Amygdala (tissue), 56 donors: ENCODE measurements at places on chromosomes 5 and 9.

DNA sequence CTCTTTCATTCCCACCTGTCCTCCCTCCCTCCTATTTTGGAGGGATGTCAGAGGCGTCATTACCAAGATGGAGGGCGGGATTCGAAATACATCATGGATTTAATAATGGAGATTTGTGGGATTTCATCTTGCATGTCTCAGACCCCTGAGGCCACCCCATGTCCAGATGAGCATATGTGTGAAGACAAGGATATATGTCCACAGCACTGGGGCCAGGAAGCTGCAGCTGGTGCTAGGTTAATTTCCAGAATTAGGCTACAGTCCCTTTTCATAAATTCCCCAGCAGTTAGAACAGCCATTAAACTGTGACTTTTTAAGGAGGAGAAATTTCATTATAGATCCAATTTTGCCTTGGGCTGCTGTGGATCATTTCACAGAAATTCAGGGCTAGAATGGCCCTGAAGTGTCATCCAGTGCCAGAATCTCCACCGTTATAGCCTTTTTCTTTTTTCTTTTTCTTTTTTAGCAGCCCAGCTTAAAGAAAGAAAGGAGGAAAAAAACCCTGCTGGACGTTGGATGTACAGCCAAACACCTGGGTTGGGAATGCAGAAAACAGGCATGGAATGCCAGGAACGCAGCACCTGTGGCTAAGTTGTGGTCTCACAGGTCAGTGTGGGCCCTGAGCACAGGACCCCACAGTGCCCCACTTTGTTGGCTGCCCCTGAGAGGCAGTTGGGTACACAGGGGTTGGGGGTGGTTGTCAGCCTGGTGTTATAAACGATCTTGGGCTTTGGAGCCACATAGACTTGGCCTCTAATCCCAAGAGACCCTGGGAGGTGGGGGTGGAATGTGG, 50.2 kb upstream of the CXCL14 start:
- no peak for DNase-seq

DNA sequence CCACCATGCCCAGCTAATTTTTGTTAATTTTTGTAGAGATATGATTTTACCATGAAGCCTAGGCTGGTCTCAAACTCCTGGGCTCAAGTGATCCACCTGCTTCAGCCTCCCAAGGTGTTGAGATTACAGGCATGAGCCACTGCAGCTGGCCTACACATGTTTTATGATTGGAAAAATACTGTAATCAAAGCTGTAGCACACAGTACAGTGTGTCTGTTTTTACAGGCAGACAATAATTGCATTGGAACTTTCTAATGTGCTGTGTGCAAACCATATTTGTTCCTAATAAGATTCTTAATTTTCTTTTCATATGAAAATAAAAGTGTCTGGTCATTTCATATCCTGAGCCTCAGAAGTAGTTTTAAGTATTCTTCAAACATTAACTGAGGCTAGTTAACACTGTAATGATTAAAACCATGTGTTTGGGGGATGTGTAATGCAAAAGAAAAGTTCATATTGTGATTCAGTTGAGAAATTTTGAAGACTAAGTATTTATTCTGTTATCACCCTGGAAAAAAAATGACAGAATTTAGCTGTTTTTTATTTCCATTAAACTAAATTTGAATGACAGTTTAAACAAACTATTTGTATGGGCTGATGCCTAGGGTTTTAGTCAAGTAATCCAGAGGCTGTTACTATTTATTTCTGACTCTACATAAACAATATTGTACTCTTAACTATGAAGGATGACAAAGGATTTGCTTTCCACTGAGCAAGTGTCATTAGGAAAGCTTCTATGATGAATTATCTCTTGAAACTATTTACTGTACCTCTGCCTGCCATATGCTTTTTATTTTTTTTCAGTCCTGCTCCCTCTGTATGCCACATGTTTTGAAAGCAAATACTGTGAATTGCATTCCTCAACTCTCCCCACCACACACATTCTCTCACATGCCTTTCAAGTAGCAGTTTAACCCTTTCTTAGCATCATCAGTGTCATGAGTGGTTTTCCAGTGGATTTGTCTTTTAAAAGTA, 111.5 kb downstream of the MTREX start:
- no peak for DNase-seq

DNA sequence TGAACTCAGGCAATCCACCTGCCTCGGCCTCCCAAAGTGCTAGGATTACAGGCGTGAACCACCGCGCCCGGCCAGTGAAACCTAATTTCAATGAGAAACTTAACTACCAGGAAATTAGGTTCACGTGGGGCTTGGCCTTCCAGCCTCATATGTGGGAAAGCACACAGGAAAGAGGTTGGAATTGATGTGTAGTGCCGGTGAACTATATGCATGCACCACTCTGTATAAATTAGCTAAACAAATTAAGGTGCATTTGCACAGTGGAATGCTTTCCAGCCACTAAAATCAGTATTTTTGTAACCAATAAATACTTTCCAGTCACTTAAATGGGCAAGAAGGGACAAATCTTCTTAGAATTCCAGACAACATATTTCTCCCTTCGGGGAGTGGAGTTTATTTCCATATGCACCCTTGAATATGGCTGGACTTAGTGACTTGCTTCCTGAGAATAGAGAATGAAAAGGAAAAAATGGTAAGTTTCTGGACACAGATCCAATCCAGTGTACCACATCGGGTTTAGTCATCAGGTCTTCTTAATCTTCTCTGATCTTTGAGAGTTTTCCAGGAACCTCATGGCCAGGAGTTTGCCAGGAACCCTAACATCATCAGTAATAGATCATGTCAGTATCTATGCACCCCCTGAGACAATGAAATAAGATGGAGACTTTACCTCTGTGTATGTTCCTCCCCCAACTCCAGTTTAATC, 24.9 kb downstream of the ATOX1 start:
- DNase-seq: no peak

DNA sequence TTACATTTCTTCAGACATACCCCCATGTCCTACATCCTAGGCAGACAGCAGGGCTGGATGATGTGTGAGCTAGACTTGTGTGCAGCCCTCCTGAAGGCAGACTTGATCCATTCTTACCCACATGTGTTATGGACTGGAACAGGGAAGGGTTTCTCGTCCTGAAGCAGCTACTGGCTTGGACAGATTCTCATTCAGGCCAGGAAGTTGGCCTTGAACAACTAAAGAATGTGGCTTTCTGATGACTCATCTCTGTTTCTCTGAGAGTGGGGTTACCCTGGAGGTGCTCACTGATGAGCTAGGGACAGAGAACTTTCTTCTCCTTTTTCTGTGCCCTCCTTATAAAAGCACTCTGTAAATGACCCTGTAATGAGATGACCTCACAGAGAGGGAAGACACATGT, 246.5 kb downstream of the PCSK5 start:
- DNase-seq: no peak

DNA sequence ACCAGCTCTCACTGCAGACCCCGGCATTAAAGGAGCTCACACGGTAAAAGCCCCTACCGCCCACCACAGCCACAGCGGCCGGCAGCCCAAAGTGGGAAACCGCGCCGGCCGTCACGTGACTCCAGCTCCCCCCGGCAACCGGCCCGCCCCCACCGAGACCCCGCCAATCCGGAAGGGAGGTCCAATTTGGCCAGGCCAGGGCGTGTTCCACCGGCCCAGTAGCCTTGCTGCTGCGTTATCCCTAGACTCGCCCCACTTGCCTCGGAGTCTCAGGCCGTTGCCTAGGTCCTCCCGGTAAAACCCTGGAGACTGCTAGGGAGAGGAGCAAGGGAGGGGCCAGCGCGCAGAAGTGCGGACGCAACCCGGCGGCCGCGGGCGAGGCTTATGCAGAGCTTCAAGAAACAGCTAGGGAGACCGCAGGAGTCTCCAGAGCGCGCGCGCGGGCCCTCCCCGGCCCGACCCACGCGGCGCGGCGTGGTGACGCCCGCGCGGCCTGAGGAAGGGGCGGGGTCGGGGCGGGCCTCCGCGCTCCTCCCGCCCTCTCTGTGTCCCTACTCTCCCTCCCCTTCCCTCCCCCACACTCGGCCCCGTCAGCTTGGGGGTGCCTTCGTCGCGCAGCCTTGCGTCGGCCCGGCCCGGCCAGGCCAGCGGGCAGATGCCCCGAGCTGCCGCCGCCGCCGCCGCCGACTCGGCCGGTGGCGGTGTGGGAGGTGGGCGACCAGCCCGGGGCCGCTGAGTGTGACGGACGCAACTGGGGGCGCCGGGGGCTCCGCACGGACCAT, at the start of gene RIC1:
TSS of gene RIC1 (plus strand) at position 578 of the 782 bp plus-strand sequence. CDS start at position 781, 203 bp downstream.
- peak; percentile 93 for DNase-seq

- DNase-seq: no peak
Measured at GRCh38 chr9:90070931-90071660, 466.3 kb downstream of the GADD45G start.

DNA sequence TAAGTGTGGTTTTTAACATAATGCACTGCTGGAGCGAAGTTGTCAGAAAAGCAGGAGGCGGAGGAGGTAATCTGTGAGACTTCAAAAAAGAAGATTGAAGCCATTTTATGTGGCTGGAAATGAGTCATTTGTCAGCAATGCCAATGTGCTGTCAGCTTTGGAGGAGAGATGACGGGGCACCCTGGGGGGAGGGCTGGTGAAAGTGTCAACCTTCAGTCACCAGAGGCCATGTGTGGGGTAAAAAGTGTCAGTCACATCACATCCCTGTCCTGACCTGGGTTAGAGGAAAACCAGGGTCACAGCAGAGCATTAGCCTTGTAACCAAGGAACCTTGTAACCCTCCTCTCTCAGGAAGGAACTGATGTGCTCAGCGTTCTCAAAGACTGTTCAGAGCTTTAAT, 59.1 kb downstream of the TLR4 start:
- DNase-seq: no peak

- no peak for DNase-seq
Measured at GRCh38 chr5:157516006-157516405, 56.0 kb downstream of the NIPAL4 start.

DNA sequence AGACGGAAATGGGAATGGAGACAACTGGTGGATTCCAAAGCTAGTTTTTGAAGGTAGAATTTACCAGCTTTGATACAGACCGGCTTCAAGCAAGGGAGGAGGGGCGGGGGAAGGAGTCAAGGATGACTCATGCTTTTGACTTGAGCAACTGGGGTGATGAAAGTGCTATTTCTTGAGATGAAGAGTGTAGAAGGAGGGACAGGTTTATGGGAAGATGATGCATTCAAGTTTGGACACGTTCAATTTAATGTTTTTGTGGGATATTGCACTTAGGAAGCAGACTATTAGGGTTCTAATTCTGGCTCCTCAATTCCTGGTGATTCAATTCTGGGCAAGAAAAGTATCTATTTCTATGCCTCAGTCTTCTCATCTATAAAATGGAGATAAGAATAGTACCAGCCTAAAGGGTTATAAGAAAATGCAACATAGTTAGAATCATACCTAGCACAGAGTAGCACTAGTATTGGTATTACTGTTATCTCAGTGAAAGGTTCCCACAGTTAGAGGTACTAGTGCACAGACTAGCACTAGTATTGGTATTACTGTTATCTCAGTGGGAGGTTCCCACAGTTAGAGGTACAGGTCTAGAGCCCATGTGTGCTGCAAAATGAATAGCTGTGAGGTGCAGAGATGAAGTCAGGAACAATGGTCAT, 4.6 kb downstream of the NIPAL4 start:
- DNase-seq: no peak

DNA sequence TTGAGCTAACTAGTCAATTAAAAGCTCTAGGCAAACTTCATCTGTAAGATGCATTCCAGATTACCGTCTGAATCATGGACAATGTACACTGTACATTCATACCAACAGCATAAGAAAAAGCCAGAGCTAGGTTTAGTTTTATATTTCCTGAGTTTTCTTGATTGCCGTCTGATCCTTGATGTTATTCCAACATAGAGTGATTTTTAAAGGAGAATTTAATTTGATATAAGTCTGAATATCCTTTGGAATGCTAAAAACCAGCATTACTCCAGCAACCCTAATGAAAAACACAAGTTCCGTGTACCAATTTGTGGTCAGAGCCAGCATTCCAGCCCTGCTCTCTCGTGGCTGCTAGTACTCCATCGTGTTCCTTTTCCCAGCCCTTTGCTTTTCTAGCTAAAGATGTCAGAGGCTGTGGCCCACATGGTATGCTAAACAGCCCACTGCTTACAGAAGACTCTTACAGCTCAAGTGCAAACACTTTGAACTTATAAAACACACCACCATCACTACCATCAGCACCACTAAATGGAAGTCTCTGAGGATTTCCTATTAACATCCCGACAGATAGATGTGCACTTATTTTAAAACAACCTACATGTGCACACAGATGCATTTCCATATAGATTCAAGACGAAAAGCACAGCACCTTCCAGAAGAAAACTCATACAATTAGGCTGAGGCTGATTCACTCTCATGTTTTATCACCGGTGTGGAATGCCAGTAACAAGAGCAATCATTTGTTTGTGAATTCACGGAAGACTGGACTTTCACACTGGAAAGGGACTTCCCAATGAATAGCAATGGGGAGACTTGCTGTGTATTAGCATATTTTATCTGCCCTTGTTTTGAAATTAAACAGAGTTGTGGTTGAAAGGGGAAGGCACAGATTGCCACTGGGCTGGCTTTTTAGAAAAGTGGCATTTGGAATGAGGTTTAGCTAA, 246.9 kb upstream of the GAS1 start:
- no peak for DNase-seq

- no peak for DNase-seq
Measured at GRCh38 chr5:74055486-74056106, 429.6 kb downstream of the ARHGEF28 start.

GRCh38 chr9:88872192-88872946, 118.9 kb upstream of the S1PR3 start:
- DNase-seq: no peak

GRCh38 chr5:67409126-67409777, 212.7 kb upstream of the CD180 start:
- DNase-seq: no peak

- no peak for DNase-seq
Measured at GRCh38 chr5:138359621-138360020, 7.1 kb downstream of the KDM3B start.

DNA sequence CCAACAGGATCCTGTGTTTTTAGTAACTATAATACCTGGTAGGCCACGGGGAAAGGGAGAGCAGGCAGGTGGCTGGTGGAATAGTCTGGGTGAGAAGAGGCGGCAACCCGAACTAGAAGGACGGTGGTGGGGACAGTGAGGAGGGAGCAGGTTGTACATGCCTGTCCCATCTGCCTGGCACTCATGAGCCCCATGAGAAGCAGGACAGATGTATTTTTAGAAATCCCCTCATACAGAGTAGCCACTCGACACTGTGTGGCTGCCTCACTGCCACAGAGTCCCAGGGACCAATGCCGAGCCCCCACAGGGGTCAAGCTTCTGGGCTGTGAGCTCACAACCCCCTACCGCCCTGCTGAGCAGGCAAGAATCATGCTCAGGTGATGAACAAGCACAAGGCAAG, 136.6 kb downstream of the SEC61B start:
- no peak for DNase-seq

DNA sequence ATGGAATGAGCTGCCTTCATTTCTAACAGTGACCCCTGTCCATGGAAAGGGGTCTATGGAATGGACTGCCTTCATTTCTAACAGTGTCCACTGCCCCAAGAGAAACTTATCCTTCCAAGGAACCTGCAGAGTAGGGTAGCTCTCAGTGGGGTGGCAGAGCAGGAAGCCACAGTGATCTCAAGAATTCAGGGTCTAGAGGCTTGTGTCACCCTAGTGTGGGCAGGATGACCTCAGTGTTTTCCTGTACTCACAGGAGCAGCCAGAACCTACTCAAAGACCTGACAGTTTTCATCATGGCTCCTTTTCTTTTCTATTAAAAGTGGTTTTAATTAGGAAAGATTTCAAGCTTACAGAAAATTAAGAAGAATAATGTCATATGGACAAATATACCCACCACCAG, 27.5 kb downstream of the SEC61B start:
- no peak for DNase-seq
